ENCODE measurements at places on chromosomes 2 and 18. TPM values are rescaled to one million over a fixed set of nuclear protein-coding genes. Genes with fewer than 3 reads are reported as not detected.

Gene SRD5A2
- total RNA-seq, result not detected

GRCh38 chr2:40666398-40666797, 214.5 kb upstream of the SLC8A1 start:
- no peak for DNase-seq

Gene AFF3
- total RNA-seq, result 4.6 TPM

DNA sequence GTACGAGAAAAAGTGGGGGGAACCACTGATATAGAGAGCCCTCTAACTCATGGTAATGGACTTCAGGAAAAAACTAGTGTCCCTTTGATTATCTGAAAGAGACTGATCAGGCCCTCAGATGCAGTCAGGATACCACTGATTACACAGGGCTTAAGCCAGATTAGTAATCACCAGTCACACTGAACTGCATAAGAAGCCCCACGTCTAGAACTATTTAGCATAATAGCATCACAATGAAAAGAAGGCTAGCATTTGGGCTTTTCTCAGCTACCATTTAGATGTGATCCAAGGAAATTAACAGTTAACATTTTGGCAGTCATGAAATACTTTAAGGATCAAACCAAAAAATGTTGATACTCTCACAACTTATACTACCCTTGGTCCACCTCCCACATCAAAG, 813.1 kb upstream of the POU3F3 start:
- DNase-seq, result no peak

- no peak for DNase-seq
Observed at GRCh38 chr2:20172273-20173055, 52.5 kb downstream of the SDC1 start.

- no peak for DNase-seq
Observed at GRCh38 chr2:47096451-47096850, 58.7 kb downstream of the STPG4 start.

Gene HOXD9
- not detected for total RNA-seq

- DNase-seq, result no peak
Observed at GRCh38 chr2:210009126-210009525, 6.7 kb downstream of the RPE start.

GRCh38 chr2:18483896-18484295, 76.6 kb downstream of the RDH14 start:
- no peak for DNase-seq

Gene MAPK4
- not detected for total RNA-seq

Gene IL1RL2
- not detected for total RNA-seq

Gene BMP10
- total RNA-seq, result not detected

Gene OSBPL1A
- total RNA-seq, result 1.5 TPM

Gene C18orf32
- total RNA-seq, result 28.0 TPM

Gene MYL12B
- 210 TPM for total RNA-seq

Gene NCKAP5
- not detected for total RNA-seq

Gene ZBTB14
- 25.5 TPM for total RNA-seq

- DNase-seq, result no peak
Observed at GRCh38 chr18:77671456-77672167, 422.0 kb downstream of the GALR1 start.

- no peak for DNase-seq
Observed at GRCh38 chr18:3799515-3799914, 349.5 kb downstream of the TGIF1 start.

- DNase-seq, result no peak
Observed at GRCh38 chr2:186995092-186995491, 146.1 kb upstream of the ZSWIM2 start.

- no peak for DNase-seq
Observed at GRCh38 chr2:50991602-50992001, 40.3 kb downstream of the NRXN1 start.

DNA sequence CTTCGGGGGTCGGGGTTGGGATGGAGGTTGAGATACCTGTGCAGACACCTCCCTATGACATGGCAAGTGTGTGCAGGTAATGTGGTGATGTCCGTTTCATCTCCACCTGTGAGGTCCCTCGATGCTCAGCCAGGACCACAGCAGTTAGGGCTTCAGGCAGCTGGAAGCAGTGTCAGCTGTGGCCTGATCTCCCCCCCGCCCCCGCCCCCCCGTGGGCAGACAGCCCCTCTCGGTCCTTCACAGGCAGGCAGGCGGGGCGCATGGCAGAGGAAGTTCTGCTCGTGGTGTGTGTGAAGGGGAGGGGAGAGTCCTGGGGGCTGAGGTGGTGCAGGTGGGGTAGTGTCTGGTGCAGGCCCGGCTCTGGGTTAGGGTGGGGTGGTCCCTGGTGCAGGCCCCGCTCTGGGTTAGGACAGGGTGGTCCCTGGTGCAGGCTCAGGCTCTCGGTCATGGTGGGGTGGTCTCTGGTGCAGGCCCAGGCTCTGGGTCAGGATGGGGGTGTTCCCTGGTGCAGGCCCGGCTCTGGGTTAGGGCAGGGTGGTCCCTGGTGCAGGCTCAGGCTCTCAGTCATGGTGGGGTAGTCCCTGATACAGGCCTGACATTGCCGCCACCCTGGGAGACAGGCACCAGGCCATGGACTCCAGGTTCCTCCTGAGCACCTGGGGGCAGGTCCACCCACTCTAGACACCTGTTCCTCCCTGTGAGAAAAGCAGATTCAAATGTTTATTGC, 94.3 kb downstream of the NFATC1 start:
- DNase-seq, result no peak

Gene COLEC12
- not detected for total RNA-seq

DNA sequence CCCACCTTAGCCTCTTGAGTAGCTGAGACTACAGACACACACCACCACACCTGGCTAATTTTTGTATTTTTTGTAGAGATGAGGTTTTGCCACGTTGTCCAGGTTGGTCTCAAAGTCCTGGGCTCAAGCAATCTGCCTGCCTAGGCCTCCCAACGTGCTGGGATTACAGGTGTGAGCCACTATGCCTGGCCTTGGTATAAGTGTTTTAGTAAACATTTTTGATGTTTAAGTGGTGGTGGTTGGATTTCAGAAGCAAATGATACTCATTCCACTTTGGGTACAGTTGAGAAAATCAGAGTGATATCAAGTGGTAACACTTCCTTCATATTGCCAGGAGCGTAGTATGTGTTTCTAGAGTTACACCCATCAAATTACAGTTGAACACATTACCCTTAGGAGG, 25.4 kb downstream of the ACADL start:
- DNase-seq, result no peak

Gene NT5DC4
- 2.0 TPM for total RNA-seq

- no peak for DNase-seq
Observed at GRCh38 chr18:12968619-12969018, 20.8 kb downstream of the SEH1L start.

- no peak for DNase-seq
Observed at GRCh38 chr2:196314157-196314556, 142.8 kb upstream of the STK17B start.

DNA sequence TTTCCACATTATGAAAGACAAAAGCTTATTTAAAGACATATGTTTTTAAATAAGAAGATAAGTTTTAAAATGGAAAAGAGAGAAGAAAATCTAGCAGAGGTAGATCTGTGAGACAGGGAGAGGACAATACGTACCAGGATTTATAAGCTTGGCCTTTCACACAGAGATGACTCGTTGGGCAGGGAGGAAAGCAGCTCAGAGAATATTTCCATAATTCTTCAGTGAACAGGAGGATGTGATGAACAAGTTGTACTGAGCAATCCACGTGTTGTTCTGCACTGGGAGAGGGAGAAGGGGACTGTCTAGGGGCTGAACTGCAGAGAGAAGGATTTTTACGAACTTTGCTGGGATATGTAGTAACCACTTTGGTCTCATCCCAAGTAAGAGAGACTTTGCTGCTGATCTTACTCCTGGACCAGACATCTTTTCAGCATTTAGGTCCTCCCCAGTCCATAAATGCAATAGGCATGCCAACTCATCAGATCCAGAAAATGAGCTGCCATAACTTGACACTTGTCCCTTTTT, 162.5 kb upstream of the SETBP1 start:
- no peak for DNase-seq

GRCh38 chr18:27608742-27609141, 423.6 kb upstream of the CHST9 start:
- DNase-seq, result no peak

DNA sequence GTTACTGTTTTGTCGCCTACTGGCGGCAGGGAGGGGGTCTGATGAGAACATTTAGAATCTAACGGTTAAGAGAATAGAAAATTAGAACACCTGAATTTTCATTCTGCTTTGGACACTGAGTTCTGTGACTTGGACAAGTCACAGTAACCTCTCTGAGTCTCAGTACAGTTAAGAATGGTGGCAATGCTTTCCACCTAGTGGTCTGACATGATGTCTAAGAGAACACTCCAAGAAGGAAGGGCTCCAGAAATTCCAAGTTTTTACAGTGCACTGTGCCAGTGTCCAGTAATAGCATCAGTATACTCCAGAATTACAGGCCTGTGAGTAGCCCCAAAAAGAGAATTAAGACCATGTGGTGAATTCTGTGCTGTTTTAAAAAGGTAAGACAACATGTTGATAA, 174.1 kb upstream of the ZFP36L2 start:
- no peak for DNase-seq

Gene ITGA4
- 178 TPM for total RNA-seq

- DNase-seq, result no peak
Observed at GRCh38 chr18:75107931-75108276, 101.0 kb downstream of the PTGR3 start.

- DNase-seq, result no peak
Observed at GRCh38 chr2:2187196-2187595, 143.9 kb downstream of the MYT1L start.

DNA sequence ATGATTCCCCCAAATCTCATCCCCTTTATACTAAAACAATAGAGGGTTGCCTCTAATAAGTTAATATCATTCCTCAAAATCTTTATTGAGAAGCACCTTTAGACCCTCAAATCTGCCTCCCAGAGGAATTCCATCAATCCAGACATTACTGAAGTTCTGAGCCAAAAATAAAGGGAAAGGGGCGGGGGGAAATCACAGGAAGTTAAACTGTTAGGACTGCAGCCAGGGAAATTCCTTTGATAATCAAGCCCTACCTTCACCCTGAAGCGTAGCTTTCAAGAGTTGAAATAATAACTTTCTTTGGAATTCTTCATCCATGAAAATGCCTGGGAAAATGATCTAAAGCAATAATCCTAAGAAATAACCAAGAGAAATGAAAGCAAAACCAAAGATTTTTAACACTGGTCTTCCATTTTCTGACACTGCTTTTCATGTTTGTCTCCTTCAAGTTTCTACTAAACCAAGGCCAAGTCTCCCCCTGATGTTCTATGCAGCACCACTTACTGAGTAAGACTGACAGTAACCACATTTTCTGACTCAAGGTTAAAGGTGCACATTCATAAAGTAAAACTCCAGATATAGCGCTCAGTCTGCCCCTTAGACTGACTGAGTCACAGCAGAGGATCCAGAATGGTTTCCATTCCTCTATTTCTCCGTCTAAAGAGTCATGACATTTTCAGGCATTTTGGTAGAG, 78.2 kb downstream of the TCF4 start:
- no peak for DNase-seq

Gene ITM2C
- 4.7 TPM for total RNA-seq

- DNase-seq, result no peak
Observed at GRCh38 chr18:36629138-36629530, 199.7 kb downstream of the TPGS2 start.

GRCh38 chr18:56945171-56946083, 201.5 kb upstream of the BOD1L2 start:
- DNase-seq, result no peak

GRCh38 chr18:27901424-27902226, 275.3 kb downstream of the CDH2 start:
- DNase-seq, result no peak

DNA sequence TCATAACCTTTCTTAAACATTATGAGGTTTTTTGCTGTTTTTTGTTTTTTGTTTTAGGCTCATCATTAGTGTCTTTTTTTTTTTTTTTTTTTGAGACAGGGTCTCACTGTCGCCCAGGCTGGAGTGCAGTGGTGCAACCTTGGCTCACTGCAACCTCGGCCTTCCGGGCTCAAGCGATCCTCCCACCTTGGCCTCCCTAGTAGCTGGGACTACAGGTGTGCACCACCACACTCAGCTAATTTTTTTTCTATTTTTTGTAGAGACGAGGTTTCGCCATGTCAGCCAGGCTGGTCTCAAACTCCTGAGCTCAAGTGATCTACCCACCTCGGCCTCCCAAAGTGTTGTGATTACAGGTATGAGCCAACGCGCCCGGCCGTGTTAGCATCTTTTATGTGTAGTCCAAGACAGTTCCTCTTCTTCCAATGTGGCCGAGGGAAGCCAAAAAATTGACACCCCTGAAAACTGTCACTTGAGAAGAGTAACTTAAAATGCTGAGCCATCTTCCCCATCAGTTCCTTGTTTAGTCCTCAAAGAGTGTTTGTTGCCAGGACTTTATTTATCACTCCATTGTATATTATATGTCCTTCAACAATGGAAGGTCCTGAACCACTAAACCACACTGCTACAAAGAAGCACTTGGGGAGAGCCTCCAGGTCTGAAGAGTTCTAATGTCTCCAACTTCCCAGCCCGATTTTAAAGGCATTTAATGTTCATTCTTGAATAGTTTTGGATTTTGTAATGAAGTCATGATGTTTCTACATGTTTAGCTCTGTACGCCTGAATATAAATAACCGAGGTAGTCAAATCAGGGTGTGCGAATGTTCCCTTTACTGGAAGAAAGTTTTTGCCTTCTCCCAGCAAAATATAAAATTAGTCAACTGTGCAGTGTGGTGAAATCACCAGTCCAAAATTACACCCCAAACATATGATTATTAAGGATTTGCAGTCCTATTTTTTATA, 26.4 kb downstream of the ZNF516 start:
- DNase-seq, result no peak

DNA sequence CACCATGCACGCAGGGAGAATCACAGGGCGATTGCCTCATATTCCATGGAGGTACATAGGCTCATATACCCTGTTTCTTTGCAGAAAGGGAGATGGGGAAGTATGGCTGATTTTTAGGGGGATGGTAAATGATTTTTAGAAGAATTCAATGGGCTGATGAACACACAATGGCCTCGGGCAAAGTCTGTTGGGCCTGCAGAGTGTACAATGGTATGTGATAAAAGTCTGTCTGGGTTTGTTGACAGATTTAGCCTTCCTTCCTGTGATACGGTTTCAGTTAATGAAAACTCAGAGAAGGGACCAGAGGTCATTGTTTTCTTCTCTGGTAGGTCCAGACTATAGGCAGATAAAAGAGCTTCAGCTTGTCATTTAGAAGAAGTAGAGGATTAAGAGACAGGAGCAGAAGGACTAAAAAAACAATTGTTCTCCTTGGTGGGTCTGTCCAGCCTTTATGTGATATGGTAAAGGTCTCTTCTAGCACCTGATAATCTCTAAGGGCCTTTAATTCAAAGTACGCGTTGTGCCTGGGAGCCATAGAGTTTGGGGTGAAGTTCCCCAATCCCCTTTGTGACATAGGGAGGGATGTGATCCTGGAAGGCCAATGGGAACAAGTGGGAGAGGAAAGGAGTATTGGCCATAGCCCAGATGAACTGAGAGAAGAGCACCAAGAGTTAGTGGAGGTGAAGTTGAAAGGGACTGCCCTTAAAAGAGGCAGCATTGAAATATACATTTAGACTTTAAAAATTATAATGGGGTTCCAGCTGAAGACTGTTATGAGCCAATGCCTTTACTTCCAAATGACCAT, 107.5 kb upstream of the SERPINE2 start:
- no peak for DNase-seq

Gene NYAP2
- not detected for total RNA-seq

Data from natural killer cell (primary cell).